Omental fat pad (tissue), 4 donors: ENCODE measurements at places on chromosomes 3 and 15.

DNA sequence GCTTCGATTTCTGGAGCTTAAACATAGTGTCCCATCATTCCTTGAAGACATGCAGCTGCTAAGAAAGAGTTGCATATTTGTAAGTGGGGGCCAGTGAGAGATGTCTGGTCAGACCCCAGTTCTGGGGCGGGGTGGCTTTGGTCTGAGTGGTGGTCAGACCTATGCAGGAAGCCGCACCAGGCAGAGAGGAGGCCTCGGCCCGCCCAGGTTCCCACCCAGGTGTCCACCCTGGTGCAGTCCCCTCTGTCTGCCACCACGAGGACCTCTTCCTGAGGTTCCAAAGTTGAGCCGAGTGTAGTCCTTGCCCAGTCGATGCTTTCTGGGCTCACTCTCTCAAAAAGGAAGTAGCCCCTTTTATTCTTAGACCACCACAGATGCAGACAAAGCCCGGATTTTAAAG, 122.6 kb upstream of the DLG1 start:
- DNase-seq, result no peak

- DNase-seq, result no peak
These were observed 1017.3 kb upstream of the EPHA6 start for GRCh38 chr3:95797081-95797480.

DNA sequence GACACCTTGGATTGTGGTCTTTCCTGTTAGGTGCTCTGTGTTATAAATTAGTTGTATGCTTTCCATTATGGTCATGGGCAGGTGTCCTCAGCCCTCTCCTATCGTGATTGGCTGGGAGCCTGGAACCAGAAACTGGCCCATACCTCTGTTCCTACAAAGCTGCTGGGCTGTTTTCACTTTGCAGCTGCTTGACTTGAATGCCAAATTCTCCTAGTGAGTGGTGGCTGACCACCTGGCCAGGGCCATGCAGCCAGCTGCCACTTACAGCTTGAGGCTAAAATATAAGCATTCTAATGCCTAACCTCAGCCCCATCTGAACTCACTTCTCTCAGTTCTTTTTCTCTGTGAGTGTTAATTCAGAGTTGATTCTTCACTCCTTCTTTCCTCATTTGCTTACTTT, 239.3 kb upstream of the GBE1 start:
- no peak for DNase-seq

DNA sequence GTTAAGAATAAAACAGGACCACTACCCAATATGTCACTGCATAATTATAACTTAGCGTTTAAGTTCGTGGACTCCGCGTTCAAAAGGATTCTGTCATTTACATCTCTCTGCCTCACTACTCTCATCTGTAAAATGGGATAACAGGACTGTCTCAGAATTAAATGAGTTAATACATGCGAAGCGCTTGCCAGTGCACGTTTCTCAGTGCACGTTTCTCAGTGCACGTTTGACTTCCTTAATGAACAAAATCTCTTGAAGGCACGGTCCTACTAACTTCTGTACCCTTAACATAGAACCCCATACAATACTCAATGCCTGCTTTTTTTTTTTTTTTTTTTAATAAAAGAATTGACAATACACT, 499 bp downstream of the RABL3 start:
- DNase-seq, result no peak

DNA sequence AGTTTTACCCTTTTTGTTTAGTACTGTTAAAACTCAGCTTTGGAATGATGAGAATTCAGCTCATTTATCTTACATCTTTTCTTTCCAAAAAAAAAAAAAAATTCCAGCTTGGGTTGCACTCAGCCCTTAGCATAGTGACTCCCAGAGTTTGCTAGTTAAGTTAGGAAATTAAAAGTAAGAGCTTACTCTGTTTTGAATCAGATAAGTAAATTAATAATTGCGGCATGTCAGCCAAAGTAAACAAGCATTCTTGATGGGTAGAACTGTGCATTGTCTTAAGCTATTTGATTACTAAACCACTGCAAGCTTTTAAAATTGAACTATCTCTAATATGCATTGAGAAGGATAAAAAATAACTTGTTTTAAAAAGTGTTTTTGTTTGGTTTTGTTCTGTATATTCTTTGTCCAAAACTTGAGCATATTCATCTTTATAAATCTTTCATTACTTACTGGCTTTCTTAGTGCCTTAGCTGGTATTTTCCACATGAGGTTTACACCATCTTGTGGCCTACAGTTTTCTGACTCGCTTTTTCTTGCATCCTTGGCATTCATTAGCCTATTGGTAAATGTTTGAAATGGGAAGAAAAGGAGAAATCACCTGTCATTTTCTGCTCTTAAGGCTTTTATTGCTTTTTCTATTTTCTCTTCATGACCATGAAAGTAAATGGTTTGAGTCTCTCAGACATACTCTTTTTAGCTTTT, 107.6 kb downstream of the FILIP1L start:
- DNase-seq, result no peak

DNA sequence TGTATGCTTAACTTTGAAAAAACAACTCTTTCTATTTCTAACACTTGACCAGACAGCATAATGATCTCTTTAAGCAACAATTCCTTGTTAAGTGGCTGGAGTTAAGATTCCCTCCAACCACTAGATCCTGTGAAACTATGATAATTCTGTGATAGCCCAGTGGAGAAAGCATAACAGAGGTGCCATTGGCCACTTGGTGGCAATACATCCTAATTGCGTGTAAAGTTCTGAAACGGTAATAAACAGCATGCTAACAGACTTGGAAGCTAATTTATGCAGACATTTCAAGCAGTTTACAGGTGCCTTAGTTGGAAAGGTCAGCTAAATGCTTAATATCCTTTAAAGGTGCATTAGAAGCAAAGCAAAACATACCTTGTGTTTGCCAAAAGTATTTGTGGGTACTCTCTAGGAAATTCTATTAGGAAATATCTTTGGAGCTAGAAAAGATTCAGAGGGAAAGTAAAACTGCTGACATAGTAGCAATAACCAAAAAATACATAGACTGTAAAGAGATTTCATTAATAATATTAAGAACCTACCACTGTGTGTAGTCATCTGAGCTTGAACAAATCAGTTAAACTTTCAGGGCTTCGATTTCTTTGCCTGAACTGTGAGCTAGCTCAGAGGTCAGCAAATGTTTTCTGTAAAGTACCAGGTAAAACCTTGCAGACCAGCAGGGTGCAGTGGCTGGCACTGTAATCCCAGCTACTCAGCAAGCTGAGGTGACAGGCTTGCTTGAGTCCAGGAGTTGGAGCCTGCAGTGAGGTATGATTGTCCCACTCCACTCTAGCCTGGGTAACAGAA, 19.0 kb upstream of the CSTA start:
- no peak for DNase-seq

DNA sequence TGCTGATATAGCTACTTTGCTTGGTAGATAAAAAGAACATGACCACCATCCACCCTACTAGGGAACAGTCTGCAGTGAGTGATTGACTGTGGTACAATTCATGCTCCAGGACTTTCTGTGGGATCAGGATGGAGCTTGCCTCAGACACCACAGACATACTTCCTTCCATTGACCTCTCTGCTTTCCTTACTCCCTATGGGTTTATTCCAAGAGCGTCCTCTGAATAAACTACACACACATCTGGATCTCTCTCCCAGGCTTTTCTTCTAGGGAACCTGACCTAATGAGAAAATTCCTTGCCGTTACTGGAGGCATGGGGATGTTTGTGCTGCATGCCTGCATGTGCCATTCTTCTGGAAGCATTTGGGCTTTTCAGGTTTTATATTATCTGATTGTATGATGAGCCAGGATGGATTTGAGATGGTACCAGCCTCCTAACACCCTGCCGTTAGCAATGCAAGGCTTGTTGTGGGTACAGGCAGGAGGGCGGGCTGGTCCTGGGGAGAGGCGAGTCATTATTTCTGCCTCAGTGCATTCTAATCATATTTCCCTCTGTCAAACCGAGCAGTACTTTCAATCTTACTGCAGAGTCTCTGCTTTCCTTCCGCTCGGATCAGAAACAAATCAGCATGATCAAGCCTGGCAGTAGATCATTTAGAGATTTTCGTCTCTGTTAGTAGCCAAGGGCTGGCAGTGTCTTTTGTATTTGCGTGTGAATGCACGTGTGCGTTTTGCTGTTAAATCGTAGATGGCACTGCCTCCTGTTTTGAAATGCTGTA, 279.2 kb downstream of the PDCD6IP start:
- no peak for DNase-seq

DNA sequence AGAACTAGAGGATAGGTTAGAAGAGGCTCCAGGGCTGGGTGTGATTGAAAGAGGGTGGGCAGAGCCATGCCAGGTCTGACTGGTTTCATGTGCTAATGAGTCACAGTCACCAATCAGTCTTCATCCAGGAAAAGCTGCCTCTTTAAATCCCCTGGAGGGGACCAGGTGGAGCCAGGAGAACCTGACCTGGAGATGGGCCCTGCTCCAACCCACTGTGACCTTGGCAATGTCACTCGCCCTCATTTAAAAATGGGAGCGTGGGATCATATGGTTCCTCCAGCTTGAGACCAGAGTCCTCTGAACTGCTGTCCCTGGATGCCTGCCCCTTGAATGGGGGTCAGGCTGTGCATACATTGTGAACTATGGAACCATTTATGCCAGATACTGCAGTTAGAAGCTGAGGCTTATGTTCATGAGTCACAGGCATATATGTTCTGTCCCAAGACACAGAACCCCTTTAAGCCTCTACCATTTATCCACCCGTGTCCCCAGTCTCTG, 23.0 kb downstream of the HES1 start:
- DNase-seq, result no peak

- DNase-seq, result no peak
These were observed 3.0 kb downstream of the DZIP1L start for GRCh38 chr3:138112362-138112761.
